ENCODE measurements at places on chromosomes 4 and X.

- no peak for DNase-seq
Observed at GRCh38 chr4:52612341-52612740, 46.8 kb downstream of the USP46 start.

GRCh38 chr4:167616476-167616875, 382.2 kb upstream of the SPOCK3 start:
- no peak for DNase-seq

- no peak for DNase-seq
Observed at GRCh38 chr4:78601013-78601412, 49.4 kb downstream of the ANXA3 start.

DNA sequence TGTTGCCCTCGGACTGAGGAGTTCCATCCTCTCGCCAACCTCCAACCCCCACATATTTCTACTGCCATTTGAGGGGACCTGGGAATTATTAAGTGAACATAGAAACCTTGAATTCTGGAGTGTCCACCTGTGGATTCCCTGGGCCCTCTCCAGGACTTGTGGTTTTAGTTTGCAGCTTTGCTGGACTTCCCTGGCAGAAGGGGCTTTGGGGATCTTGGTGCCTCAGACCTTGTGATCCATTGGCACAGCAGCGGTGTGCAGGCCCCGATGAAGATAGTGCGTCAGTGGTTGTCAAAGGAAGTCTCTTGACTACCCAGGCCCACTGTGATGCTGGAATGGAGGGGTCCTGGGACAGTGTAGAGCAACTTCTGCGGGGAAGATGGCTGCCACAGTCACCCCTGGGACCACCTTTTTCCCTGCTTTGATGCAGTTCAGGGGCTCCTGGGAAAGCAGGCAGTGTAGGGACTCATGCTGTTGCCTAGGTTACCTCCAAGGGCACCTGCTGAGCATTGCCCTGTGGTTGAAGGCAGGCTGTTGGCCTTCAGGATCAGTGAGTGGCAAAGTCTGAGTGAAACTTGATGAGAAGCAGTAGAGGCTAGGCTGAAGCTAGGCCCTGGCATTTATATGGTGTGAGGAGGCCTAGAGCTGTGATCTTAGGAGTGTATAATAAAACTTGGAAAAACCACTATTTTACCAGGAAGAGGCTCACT, 2.2 kb downstream of the SLC16A2 start:
- DNase-seq: no peak

DNA sequence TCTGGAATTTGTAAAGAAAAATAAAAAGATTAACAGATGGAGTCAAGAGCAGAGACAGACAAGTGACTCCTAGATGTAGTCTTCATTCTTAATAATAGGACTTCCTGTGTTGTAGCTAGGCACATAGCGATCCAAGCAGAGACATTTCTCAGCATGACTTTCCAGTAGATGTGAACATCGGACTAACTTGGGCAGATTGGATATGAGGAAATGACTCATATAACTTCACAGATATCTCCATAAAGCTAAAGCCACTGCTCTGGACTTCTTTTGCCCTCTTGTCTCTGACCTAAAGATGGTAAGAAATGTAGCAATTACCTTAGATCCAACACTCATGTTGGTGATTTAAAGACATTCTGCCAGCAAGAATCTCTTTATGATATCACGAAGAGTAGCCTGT, 131.7 kb downstream of the EPHA5 start:
- DNase-seq: no peak

- no peak for DNase-seq
Observed at GRCh38 chr4:84597450-84597849, 14.5 kb downstream of the CDS1 start.

GRCh38 chr4:54505362-54505761, 152.4 kb upstream of the KIT start:
- no peak for DNase-seq

GRCh38 chr4:157170321-157170720, 50.2 kb upstream of the GRIA2 start:
- DNase-seq: no peak

DNA sequence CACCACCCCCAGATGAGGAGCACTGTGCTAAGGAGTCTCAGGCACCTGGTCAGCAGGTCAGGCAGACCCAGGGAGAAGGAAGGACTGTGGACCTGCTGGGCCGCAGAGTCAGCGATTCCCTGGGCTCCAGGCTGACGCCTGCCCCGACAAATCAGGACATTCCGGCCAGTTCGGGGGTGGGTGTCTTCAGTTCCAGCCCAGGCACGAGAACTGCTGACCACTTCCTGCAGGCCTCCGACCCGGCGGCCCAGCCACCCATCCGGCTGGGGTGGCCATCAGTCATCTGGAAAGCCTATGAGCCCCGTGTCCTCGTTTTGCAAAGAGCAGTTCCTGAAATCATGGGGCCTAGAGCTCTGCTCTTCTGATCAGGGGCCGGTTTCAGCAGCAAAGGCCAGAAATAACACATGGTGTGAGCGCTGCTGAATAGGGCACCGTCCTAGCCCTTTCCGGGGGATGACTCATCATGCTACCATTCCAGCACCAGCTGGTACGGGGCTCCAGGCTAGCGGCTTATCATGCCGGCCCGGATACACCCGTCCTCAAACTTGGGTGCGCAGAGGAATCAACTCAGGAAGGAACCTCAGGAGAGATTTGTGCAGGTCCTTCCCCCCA, 7.8 kb upstream of the SH3TC1 start:
- DNase-seq: no peak

DNA sequence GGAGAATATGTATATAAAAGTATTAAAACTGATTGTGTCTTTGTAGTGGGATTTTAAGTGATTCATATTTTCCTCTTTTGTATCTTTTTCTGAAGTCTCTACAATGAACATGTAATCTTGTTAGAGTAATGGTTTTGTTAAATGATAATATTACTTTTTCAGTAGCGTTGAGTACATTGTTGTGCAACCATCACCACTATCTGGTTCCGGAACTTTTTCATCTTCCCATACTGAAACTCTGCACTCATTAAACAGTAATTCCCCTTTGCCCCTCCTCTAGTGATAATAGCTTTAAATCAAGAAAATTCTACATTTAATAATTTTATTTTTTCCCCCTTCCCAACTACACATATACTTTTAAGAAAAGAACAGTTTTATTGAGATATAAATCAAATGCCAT, 23.3 kb downstream of the SHROOM3 start:
- DNase-seq: no peak

GRCh38 chr4:54745031-54745770, 87.4 kb downstream of the KIT start:
- DNase-seq: no peak

DNA sequence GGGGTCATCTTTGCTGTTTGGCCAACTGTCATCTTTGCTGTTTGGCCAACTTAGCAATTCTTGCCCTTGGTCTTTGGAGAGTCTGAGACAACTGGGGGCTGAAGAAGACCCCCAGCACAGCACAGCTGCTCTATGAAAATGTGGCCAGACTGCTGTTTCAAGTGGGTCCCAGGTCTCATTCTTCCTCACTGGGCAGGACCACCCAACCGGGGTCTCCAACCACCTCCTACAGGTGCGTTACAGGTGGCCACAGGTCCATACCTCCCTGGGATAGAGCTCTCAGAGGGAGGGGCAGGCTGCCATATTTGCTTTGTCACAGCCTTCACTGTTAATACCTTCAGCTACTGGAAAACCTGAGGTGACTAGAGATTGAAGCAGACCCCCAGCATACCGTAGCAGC, 82.1 kb upstream of the TCEAL2 start:
- no peak for DNase-seq
